NCI-H1417 treated with DMSO at 0.1 percent for 48 hours (cell line): ENCODE measurements at places on chromosomes 2 and 18.

- DNase-seq, result peak; percentile 30
Measured at GRCh38 chr2:211930331-211930730, 608.3 kb downstream of the ERBB4 start.

GRCh38 chr2:128984081-128984480 is 665.4 kb upstream of the HS6ST1 start:
- no peak for DNase-seq

DNA sequence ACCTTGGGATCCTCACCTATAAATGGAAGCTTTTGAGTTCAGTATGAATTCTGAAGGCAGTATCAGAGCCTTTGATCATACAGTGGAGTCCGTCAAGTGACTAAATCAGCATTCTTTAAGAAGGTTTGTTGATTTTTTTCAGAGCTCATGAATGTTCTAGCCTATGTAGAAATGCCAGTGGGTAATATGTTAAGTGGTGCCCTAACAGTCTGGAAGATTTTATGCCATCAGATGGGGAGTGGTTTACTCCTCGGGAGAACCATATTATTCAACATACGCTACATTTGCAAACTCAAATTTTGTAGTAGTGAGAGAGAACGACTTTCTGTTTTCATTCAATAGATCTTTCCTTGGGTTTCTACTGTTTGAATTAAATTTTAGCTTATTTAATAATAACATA is 225.0 kb upstream of the ACVR2A start:
- no peak for DNase-seq

GRCh38 chr2:110140401-110140800 is 24.8 kb upstream of the MALL start:
- no peak for DNase-seq

- DNase-seq, result no peak
Measured at GRCh38 chr2:152421521-152422370, 86.8 kb downstream of the FMNL2 start.

- DNase-seq, result no peak
Measured at GRCh38 chr18:23340661-23341060, 112.4 kb upstream of the RIOK3 start.

GRCh38 chr2:165122521-165122920 is 81.3 kb downstream of the SCN3A start:
- no peak for DNase-seq

GRCh38 chr2:17231394-17231965 is 286.8 kb downstream of the RAD51AP2 start:
- DNase-seq, result no peak

DNA sequence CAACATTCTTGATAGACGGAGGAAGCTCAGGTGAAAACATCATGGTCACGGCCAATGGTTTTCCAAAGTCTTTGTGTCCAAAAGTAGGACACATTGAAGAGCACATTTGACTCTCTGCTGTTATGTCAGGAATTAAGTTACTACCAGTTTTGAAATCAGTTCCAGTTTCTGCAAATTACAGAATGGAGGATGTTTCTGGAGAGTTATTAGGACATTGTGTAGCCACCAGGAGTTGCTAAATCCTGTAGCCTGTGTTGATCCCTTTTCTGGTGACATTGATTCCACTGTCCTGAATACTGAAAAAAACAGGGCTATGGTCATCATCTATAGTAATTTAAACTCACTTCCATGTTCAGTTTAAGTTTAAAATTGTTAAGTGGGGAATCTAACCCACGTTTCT is 15.3 kb downstream of the UPP2 start:
- no peak for DNase-seq

- DNase-seq, result no peak
Measured at GRCh38 chr2:42547014-42547413, 21.4 kb upstream of the MTA3 start.

GRCh38 chr2:206158563-206159345 is 490 bp downstream of the NDUFS1 start:
- DNase-seq, result no peak

- DNase-seq, result no peak
Measured at GRCh38 chr18:35497027-35497369, 762 bp downstream of the INO80C start.

GRCh38 chr18:7447318-7448028 is 119.6 kb upstream of the PTPRM start:
- no peak for DNase-seq

DNA sequence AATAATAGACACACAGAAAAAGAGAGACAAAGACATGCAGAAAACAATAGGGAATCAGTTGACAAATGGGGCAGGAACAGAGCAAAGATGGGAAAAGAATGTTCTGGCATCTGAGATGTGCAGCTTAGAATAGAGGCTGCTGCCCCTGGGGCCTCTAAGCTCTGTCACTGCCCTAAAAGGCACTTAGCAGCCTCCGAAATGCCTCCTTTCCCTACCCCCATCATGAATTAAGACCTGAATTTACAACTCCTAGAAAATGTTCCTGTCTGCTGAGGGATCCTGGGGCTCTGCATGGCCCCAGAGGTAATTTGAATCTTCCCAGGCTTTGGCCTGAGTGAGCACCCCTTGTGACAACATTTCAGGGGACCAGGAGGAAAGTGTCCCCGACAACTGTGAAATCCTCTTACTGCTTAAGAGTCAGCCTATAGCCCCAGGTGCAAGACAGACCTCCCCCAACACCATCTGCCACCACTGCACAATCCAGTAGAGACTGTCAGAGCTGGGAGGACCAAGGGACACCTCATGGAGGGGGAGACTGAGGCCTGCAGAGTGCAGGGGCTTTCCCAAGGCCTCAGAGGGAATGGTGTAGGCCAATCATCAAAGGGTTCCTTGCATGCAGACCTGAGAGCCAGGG is 24.8 kb downstream of the MRPL35 start:
- no peak for DNase-seq

GRCh38 chr2:50651676-50652075 is 380.3 kb downstream of the NRXN1 start:
- no peak for DNase-seq

- no peak for DNase-seq
Measured at GRCh38 chr2:67828066-67828465, 234.7 kb downstream of the C1D start.

GRCh38 chr18:45155526-45155925 is 459.8 kb upstream of the SLC14A2 start:
- DNase-seq, result no peak

DNA sequence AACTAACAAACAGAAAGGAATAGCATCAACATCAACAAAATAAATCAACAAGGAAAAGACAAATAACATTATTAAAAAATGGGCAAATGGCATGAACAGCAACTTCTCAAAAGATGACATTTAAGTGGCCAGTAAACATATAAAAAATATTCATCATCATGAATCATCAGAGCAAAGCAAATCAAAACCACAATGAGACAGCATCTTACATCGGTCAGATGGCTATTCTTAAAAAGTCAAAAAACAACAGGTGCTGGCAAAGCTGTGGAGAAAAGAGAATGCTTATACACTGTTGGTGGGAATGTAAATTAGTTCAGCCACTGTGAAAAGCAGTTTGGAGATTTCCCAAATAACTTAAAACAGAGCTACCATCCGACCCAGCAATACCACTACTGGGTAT is 327.1 kb downstream of the CMPK2 start:
- no peak for DNase-seq

- DNase-seq, result no peak
Measured at GRCh38 chr2:115413791-115414190, 971.4 kb downstream of the DPP10 start.

DNA sequence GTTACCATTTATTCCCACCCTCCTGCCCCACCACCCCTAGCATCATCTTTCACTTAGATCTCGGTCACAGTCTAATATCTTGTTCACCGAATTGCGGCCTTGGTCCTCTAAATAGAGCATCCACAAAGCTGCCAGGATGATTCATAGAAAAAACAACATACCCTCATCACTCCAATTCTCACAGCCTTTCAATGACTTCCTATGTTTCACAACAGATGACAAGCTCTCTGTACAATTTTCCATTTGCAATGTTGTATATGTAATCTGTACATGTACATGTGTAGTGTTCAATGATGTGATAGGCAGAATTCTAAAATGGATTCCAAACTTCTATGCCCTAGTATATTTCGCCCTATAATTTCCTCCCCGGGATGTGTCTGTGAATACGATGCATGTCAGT is 675.6 kb upstream of the CELF4 start:
- DNase-seq, result no peak

- DNase-seq, result no peak
Measured at GRCh38 chr2:228624733-228625132, 443.2 kb upstream of the SPHKAP start.

GRCh38 chr2:241541564-241542277 is 16.8 kb upstream of the BOK start:
- no peak for DNase-seq

GRCh38 chr18:48670751-48671560 is 132.1 kb downstream of the CTIF start:
- no peak for DNase-seq

DNA sequence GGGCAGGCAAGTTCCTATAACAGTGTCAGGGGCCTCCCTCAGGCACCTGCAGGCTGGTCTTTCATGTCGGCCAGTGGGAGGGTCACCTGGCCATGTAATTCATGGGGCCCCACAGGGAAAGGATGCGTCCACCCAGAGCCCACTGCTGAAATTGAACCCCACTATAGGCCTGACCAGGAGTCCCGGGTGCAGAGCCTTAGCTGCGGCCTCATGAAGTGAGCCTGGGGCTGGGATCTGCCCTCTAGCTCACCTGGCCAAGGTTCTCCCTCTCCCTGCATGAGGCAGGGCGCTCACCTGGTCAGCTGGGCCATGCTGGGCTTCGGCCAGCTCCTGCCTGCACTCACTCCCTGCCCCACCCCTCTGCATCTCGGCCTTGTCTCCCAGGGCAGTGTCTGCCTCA is 41.1 kb downstream of the C1QL2 start:
- DNase-seq, result no peak

DNA sequence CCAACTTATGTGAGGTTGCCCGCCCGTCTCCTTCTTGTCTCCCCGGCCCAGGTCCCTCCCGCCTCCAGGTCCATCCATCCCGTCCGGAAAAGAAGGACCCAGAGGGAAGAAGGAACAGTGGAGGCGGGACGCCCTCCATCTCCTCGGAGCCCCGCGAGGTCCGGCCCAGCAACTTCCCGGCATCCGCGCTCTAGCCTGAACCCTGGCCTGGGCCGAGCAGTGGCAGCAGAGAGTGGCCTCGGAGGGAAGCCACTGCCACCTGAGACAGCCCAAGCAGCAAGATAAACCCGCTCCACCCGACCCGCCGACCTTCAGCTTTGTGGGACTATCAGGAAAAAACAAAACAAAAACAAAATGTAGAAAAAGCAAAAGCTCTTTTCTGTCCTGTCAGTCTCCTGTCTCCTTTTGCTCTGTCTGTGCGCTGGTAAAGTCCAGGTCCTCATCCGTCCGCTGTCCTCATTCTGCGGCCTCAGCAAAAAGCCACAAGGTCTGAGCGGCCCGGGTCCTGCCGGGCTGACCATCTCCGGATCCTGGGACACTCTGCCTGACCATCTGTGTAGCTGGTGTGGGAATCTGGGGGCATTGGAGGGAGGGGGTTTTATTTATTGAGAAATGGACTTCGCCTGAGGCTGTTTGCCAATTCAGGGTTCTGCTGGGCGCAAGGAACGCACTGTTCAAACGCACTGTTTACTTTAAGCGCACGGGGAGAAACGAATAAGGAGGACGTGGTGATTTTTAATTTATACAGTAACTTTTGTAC is 3.1 kb downstream of the DLX1 start:
- no peak for DNase-seq

DNA sequence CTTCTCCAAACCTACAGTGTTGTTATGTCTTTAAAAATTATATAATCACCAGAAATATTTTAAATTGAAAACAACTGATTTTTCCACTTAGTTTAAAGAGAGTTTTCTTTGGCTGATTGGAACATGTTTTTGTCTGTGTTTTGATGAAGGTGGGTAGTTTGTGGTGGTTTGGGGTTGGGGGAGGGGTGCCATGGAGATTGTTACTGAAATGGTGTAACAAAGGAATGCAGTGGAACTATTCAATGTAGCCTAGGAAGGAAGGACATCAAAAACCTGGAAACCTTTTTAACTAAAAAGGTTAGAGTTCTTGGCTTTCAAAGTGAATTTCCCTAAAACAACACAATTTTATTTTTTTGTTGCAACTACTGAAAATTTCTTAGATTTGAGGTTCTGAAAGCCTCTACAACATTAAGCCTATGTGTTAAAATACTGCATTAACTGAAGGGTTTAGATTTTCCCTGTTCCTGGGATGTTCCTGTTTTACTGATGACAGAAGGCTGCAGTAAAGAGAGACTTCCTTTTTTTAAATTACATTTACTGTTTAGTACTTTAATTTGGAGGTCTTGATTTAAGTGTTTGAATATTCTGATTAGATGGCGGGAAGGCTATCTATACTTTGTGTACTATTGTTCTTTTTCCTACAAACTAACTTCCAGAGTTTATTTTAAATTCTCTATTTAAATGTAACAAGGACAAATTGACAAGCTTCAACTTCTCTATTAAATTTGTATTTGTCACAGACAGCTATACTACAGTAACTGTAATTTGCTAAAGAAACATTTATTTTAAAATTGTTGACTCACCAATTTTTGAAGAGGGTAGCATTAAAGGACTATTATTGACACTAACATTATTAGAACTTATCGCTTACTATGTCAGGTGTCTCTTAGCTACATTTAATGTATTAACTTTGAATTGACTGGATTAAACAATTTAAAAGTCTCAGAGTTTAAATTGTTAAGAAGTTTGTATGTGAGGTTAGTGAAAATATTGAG is 87.7 kb downstream of the LIMS1 start:
- no peak for DNase-seq

- no peak for DNase-seq
Measured at GRCh38 chr2:142881619-142882018, 4.2 kb downstream of the KYNU start.

GRCh38 chr2:60280238-60280637 is 273.2 kb downstream of the BCL11A start:
- no peak for DNase-seq

DNA sequence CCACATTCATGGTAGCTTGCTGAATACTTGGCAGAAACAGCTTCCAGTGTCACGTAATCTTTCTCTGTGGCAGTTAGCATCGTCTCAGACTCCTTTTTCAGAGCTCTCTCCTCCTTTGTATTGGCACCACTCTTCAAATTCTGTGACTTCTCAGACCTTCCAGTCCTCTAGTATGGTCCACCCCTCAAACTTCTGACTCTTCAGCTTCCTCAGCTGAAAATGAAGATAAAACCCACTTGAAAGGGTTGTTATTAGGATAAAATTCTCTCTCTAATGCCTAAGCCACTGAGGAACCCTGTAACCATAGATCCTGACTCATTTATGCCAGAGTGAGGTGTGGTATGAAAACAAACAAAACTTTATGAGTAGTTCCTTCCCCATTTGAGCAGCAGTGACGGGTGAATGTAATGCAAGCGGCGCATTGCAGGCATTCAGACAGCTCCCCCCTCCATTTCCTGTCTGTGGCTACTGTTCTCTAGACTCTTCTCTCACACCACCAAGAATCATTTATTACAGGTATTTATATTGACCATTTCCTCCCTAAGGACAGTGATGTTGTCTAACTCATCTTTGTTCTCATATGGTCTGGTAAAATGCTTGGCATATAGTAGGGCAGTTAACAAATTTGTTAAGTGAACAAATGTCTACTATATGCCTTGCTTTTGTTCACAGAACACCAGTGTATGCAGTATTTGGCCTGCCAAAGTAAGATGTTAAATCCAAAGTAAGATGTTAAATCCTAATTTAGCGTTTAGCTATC is 35.3 kb downstream of the GALNT1 start:
- no peak for DNase-seq
